ENCODE measurements at places on chromosomes 3 and 15. TPM values are rescaled to one million over a fixed set of nuclear protein-coding genes. Genes with fewer than 3 reads are reported as not detected.

- peak; percentile 84 for DNase-seq
These were observed 185.1 kb upstream of the UBE2E1 start for GRCh38 chr3:23620638-23621015.

GRCh38 chr15:31510057-31510456 is 183.4 kb downstream of the KLF13 start:
- DNase-seq: no peak

DNA sequence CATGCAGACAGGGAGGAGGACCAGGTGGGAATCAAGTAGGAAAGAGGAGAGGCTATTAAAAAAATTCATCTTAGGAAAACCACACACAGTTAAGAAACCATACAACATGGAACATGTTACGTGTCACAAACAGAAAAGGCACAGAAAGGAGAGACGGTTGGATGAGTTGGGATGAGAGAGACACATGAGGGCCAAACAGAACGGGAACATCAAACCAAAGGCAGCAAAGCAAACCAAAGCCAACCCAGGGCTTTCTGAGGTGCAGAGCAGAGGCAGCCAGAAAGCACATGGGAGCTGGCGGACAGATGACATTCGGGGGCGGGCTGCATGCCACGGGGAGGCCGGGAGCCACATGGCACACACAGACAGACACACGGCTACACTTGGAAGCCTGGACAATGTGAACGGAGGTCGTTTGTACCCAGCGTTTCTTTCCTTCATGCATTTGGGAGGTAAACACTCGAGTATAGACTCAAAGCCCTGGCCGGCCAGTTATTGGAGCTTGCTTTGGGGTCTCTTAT is 8.6 kb upstream of the SEC13 start:
- DNase-seq: no peak

- no peak for DNase-seq
These were observed 513.3 kb upstream of the CFAP20DC start for GRCh38 chr3:59563072-59563605.

MYL3 gene
- polyA plus RNA-seq: not detected

RTP3 gene
- not detected for polyA plus RNA-seq

RAMAC gene
- polyA plus RNA-seq: 26.7 TPM
